Right cardiac atrium (tissue), 5 donors: ENCODE measurements at places on chromosomes 7 and 10. TPM values are rescaled to one million over a fixed set of nuclear protein-coding genes. Genes with fewer than 3 reads are reported as not detected.

The AKR1C4 gene
- not detected for total RNA-seq

The GNGT1 gene
- total RNA-seq: not detected

The BTBD16 gene
- not detected for total RNA-seq

GRCh38 chr7:97126483-97127171 lies 9.1 kb downstream of the SDHAF3 start:
- no peak for DNase-seq

DNA sequence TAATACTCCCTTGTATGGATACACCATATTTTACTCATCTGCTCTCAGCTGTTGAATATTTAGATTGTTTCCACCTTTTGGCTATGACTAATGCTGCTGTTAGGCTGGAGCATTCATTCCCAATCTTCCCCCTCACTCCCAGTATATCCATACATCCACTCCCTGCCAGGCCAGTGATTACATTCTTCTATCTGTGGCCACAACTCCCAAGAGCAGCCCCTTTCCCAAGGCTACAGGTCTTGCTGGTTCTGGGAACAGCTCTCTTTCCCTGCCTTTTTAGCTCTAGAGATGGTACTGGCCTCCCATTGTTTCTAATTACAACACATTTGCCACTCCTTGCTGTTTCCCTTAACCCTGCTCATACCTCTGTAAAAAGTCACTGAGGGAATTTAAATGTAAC lies 28.2 kb downstream of the SFR1 start:
- no peak for DNase-seq

The NEUROD6 gene
- total RNA-seq: not detected

The IL6 gene
- 1.3 TPM for total RNA-seq

- peak; percentile 69 for DNase-seq
Measured at GRCh38 chr7:121604627-121605316, 208.7 kb upstream of the FAM3C start.

The MYL10 gene
- total RNA-seq: not detected

DNA sequence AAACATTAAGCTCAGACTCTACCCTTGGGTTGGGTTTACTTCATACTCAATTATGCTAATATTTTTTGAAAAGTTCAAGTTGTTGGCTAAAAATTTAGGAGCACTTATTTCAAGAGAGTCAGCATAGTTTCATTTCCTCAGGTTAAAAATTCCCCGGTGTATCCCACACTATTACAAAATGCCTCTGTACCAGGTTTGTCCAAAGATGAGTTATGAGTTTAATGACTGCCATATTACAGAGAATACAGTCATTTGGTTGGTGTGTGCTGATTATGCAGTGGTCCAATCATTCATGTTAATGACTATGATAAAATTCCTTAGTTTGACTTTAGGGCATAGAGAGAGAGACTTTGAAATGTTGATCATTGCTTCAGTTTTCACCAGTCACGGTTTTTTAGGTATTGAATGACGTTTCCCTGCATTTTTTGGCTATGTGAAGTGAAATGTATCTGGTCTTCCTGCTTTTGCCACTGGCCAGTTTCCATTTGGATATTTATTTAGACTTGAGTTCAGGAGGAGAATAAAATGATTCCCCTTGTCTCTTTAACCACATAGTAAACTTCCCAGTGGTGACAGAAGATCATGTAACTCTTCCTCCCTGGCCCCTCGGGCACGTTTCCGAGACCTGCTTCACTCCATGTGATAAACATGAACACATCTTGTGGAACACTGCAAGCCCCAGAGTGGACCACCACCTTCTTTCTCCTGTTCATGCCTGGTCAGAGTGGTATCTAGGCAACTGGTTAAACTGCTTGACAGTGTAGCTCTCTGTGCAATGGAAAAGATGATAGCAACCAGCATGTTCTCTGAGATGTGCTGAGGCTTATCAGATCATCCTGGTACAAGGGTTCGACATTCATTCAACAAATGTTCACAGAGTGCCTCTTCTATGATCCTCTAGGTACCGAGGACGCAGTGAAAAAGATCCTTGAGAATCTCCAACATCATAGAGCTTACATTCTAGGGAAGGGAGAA lies 153.6 kb downstream of the CACNB2 start:
- no peak for DNase-seq

- no peak for DNase-seq
Measured at GRCh38 chr10:107427016-107427415, 262.5 kb upstream of the SORCS1 start.

- no peak for DNase-seq
Measured at GRCh38 chr7:45031829-45032228, 31.8 kb downstream of the CCM2 start.

DNA sequence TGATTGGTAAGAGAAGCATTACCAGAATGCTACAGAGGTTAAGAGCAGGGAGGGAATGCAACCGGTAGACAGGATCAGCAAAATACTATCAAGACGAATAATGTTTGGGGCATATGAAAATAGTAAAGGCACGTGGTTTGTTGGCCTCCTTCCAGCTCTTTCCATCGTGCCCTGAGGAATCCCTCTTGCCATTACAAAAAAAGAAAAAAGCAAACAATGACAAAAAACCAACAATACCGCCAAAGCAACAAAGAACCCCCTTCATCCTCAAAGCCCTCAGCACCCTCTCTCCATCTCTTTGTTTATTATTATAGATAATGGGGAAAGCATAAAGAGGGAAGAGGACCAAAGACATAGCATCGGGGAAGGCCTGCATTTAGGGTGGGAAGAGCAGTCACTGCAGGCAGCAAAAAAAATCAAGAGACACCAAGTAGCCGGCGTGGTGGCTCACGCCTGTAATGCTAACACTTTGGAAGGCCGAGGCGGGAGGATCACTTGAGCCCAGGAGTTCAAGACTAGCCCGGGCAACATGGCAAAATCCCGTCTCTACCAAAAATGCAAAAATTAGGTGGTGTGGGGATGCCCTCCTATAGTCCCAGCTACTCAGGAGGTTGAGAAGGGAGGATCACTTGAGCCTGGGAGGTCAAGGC lies 78.0 kb downstream of the HIP1 start:
- DNase-seq: no peak
